ENCODE measurements at places on chromosomes 16 and 17. TPM values are rescaled to one million over a fixed set of nuclear protein-coding genes. Genes with fewer than 3 reads are reported as not detected.
A peak's percentile ranks its signal among the peaks of the same experiment; 100 is the strongest.

KRTAP1-5 gene
- not detected for total RNA-seq

- peak; percentile 74 for DNase-seq
These were observed at the start of gene TLCD3A for GRCh38 chr17:732067-732901. Gene TLCD3A (plus strand): TSS chr17:732596. CDS start chr17:732648, 52 bp downstream.

DNA sequence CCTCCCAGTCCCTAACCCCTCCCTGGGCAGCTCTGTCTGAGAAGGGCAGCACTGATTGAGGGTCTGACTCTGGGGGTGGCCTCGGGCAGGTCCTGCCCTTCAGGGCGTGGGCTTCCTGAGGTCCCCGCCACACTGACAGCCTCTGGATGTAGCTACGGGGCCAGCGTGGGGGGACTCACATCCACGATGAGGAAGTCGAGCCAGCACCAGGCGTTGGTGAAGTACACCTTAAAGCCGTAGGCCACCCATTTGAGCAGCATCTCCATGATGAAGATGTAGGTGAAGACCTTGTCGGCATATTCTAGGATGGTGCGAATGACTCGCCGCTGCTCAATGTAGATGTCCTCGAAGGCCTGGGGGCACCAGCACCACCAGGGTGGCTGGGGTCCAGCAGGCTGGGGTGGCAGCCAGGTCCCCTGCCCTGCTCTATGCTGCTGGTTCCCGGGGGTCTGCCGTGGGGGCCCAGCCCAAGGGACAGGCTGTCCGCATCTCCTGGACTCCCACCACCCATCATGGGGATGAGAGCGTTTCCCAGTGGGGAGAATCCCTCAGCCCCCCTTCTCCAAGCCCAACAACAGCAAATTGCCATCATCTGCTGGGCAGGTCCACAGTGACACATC is 15.7 kb upstream of the CD79B start:
- no peak for DNase-seq

- DNase-seq = no peak
These were observed 4.7 kb downstream of the PLEKHG4 start for GRCh38 chr16:67283826-67284555.

- no peak for DNase-seq
These were observed 520.5 kb downstream of the CDH13 start for GRCh38 chr16:83147244-83147643.

GRCh38 chr17:75876938-75877751 is 1.2 kb downstream of the TRIM47 start:
- DNase-seq = peak; percentile 90

DNA sequence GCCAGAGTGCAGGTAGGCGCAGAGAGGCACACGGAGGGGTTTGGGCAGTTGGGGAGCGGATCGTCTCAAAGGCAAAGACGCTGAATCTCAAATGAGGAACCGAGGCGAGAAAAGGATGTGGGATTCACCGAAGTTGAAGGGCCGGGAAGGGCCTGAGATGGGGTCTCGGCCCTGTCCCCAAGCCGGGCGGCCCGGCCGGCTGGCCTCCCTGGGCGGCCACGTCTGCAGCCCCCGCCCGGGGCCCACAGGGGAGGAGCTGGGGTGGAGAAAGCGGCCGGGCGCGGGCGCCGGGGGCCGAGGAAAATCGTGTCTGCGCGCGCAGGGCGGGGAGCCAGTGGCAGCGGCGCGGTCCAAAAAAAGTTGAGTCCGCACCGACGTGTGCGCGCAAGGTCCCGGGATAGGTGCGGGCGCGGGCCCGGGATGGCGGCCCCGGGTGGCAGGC is 458 bp downstream of the SLC12A4 start:
- DNase-seq = peak; percentile 92
